H4 (cell line): ENCODE measurements at places on chromosomes 6 and 20. TPM values are rescaled to one million over a fixed set of nuclear protein-coding genes. Genes with fewer than 3 reads are reported as not detected.

The SLC22A3 gene
- total RNA-seq = not detected in 2 replicates

The GJA1 gene
- 60.4 and 79.5 TPM in 2 replicates for total RNA-seq

The EFCAB8 gene
- 0.04 TPM in 1 of 2 replicates, not detected in the other for total RNA-seq

The RPP40 gene
- total RNA-seq = 43.2 and 63.1 TPM in 2 replicates

The EDN3 gene
- total RNA-seq = not detected in 2 replicates

The SASH1 gene
- total RNA-seq = 4.5 and 6.7 TPM in 2 replicates

The NTSR1 gene
- total RNA-seq = not detected in 2 replicates

The OR14J1 gene
- not detected in 2 replicates for total RNA-seq

The SH3BGRL2 gene
- 3.0 and 4.1 TPM in 2 replicates for total RNA-seq

DNA sequence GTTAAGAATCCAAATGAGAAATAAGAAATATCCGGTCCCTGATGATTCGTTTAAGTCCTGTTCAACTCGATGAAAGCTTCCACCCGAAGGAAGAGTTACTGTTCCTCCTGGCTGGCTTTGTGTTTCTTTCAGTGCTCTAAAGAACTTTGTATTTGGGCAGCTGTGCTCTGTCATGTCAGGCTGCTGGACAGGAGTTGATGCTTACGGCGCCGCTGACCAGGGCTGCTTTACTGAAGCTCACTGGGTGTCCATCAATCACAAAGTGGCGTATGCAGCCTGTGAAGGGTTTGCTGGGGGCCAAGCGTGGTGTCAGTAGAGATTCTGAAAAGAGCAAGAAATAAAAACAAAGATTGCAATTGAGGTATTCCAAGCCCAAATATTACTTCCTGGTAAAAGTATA, 21.9 kb downstream of the FAM229B start:
- DNase-seq = no peak

DNA sequence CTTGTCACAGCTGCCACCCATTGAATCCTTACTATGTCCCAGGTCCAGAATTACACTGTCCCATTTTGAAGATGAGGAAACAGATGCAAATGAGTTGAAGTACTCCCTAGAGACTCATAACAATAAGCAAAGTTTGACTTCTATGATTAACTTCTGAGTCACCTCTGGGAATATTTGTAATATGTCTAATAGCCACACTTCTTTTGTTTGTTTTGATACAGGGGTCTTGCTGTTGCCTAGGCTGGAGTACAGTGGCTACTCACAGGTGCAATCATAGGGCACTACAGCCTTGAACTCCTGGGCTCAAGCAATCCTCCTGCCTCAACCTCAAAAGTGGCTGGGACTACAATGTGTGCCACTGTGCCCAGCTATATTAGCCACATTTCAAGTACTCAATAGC, 11.4 kb upstream of the SOX12 start:
- no peak for DNase-seq

DNA sequence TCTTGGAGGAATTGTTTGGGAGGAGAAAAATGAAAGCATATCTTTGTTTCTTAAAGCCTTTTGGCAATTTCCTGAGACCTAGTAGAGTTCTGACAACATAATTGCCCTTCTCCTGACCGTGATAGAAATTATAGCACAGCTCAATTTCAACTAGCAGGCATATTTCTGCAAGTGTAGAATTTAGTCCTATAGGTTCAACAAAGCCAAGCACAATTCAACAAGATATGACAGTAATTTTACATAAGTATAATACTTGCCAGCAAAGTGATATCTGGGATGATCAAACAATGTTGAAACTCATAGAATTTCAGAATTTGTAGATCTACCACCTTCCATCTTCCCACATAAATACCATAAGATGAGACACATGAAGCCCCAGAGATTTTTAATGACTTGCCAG, 73.1 kb downstream of the SPTLC3 start:
- no peak for DNase-seq

GRCh38 chr6:122998403-122998975, 2.5 kb downstream of the CLVS2 start:
- no peak for DNase-seq

DNA sequence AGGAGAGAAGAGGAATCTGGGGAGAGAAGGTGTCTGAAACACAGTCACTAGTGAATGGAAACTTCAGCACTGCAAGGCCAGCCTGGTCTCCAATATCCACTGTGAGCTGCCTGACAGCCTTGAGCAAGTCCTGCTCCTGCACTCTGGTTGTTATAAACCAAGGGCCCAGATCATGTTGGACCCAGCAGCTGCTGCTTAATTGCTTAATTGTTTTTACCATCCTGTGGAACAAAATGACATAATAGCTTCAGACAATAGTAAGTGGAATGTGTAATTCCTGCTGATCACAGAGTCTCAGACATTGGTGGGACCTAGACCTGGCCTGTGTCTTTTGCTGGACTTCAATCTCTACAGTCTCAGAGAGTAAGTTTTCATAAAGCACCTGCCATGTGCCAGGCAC, 833.7 kb downstream of the TFAP2A start:
- DNase-seq = no peak

DNA sequence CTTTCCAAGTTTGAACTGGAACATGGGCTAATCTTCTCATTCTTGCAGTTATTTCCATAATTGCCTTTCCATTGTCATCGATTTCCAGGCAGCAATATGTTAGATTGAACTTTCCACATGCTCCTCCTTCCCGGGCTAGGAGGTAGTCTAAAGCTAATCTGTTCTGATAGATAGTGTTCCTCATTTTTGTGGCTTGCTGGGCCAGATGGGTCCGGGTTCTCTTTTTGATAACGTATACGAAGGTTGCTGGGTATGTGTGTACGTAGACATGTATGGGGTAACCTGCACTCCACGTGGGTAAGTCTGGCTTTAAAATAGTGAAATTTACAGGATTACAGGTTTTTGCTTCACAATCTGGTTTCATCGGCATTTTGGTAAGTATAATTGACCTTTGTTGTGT, 14.0 kb upstream of the GMPR start:
- no peak for DNase-seq

- no peak for DNase-seq
Observed at GRCh38 chr6:51199733-51200260, 381.1 kb downstream of the TFAP2B start.

GRCh38 chr6:90074161-90074850, 180.0 kb downstream of the GJA10 start:
- no peak for DNase-seq

DNA sequence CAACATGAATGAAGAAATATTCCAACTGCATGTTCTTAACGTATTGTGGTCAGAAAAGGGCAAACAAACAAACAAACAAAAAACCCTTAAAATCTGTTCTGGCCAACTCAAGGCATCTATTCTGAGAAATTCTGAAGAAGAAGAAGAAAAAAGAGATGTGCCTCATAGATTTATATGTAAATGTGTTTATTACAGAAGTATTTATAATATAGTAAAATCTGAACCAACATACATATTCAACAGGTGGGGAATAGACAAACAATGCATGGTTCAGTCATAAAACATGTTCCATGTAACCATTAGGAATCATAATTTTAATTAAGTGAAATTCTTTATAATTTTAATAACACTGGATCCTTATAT, 616 bp downstream of the BTN3A2 start:
- DNase-seq = no peak

DNA sequence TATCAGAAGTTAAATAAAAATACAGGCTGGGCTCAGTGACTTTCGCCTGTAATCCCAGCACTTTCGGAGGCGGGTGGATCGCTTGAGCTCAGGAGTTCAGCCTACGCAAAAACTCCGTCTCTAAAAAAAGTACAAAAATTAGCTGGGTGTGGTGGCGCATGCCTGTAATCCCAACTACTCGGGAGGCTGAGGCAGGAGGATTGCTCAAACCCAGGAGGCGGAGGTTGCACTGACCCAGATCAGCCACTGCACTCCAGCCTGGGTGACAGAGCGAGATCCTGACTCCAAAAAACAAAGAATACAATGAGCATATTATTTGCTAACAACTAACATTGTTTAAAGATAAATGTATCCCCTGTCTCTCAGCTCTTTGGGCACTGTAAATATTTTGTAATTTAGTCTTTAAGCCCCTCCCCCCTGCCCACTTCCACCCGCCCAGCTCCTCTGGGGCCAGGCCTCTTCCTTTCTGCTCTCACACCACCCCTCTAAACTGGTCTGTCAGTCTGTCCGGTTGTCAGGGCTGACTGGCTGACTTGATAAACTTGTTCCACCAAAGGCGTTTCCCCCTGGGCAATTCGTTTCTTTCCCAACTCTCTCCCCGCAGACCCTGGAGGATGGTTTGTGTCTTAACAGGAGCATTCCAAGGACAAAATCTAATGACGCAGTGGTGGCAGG, 62.4 kb upstream of the QKI start:
- no peak for DNase-seq

DNA sequence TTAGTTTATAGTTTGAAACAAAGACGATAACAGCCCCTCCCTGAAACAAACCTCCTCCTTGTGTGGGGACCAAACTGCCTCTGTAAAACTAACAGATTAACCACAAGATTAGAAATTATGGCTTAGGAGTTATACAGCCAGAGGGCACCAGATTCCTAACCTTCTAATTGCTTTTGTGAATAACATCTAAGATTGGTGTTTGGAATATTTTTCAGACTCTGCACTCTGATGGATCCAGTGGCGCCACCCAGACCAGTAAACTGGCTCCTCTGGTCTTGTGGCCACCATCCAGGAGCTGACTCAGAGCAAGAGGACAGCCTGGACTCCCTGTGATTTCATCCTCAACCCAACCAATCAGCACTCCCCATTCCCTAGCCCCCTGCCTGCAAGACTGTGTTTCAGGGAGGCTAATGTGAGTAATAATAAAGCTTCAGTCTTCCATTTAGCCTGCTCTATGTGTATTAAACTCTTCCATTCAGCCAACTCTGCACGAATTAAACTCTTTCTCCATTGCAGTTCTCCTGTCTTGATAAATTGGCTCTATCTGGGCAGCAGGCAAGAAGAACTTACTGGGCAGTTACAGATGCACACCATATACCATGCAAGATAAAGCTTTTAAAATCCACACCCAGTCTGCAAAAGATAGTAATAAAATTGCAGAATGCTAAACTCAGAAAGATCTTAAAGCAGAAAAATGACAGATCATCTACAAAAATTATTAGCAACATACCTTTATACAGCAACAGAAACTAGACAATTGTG, 58.5 kb upstream of the SLC22A16 start:
- DNase-seq = peak; percentile 61

GRCh38 chr6:15938107-15938506, 190.8 kb upstream of the MYLIP start:
- DNase-seq = no peak

GRCh38 chr6:3490625-3490980, 33.8 kb upstream of the SLC22A23 start:
- no peak for DNase-seq

GRCh38 chr6:33602180-33602579, 18.9 kb upstream of the ITPR3 start:
- DNase-seq = no peak

DNA sequence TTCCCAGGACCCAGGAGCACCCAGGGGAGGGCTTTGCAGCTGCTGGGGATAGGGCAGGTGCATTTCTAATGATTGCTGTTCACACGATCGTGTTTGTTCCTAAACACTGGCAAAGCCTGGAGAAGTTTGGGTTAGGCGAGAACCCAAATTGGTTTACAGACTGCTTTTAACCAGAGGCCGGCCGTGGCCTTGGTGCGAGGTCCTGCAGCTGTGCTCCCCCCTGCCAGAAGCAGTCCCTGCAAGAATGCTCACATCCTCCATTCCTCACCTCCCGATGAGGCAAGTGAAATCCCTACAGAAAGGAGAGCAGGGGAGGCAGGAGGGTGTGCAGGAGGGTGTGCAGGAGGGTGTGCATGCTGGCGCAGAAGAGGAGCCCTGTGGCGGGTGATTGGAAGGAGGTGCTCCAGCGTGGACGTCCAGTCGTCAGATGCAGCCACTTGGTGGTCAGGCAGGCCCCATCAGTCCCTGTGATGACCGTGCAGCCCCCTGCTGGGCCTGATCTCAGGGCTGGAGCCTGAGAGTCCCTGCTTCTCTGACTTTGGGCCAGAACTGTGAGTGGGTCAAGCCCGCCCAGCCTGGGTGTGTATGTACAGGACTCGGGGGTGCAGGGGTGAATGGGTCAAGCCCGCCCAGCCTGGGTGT, 55.7 kb upstream of the FRMD1 start:
- no peak for DNase-seq

DNA sequence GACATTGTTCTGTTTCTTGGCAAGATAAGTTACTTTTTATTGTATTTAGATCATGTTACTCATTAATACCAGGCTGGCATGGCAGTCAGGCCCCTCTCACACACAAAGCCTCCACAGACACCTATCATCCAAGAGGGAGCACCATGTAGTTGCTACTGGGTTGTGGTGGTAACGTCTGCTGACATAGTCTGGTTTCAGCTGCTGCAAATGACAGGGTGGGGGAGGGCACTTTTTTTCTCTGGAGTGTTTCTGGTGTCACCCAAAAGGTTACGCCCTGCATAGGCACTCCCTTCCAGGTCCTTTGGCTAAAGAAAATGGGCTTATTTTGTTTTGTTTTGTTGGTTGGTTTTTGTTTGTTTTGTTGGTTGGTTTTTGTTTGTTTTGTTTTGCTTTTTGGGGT, 236.4 kb upstream of the RIMS1 start:
- DNase-seq = no peak

DNA sequence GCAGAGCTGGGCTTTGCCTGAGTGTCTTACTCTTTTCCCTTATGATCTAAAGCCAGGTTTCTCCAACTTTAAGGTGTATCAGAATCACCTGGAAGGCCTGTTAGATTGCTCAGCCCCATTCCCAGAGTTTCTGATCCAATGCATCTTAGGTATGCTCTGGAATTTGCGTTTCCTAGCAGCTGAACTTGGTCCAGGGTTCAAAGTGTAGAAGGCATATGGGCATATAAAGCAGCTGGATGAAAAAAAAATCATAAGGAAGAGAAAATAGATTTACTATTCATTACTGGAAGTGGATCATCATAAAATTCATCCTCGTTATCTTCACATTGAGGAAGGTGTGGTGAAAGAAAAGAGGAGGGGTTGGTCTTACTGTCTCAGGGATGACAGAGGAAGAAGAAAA, 56.8 kb upstream of the CDKAL1 start:
- DNase-seq = no peak

DNA sequence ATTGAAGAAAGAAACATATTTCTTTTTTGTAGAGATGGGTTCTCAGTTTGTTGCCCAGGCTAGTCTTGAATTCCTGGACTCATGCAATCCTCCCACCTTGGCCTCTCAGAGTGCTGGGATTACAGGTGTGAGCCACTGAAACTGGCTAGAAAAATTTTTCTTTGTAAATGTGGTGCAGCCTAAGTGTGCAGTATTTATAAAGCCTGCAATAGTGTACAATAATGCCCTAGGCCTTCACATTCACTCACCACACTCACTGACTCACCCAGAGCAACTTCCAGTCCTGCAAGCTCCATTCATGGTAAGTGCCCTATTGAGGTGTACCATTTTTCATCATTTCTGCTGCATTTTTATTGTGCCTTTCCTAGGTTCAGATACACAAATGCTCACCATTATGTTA, 31.4 kb downstream of the NHSL1 start:
- DNase-seq = no peak

GRCh38 chr20:25199473-25200260, 4.2 kb downstream of the ENTPD6 start:
- no peak for DNase-seq

DNA sequence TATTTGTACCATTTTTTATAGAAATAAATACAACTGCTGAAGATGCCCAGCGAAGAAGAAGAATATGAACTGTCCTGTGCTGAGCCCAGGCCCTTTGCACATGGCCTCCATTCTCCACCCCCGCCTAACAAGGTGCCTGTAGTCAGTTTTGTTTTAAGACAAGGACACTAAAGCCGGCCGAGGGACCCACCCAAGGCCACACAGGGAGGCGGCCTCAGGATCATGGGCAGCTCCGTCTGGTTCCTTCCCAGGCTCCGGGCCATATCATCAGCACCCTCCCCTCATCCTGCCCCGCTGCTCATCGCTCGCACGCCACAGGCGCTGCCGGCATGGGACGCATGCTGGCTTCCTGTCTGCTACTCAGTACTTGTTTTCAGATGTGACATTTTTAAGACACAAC, 21.3 kb downstream of the PSMG4 start:
- DNase-seq = no peak
